Stimulated activated effector memory CD8-positive, alpha-beta T cell treated with anti-CD3 and anti-CD28 coated beads, Interleukin-12 subunit alpha, Interleukin-12 subunit beta, amount 100 ng/mL, for 72 hours (primary cell): ENCODE measurements at places on chromosomes 2 and 18.

GRCh38 chr18:23068011-23068410 is 67.3 kb upstream of the CABLES1 start:
- no peak for DNase-seq

DNA sequence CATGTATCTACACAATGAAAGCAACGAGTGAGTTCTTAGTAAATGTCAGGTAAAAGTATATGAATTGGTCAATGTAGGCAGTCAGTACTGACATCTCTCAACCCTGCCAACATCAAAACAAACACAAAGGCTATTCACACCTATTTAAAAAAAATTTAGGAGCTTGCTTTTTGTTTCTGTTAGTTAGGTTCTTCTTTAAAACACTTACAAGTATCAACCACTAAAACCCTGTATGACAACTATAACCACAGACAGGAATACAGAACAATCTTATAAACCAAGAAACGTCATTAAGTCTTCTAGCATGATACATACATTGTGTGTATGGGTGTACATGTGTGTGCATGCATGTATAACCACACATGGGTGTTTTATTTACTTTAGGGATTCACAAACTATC is 131.0 kb downstream of the TCF4 start:
- no peak for DNase-seq

GRCh38 chr18:76687304-76687962 is 134.9 kb upstream of the ZNF236 start:
- DNase-seq = no peak

DNA sequence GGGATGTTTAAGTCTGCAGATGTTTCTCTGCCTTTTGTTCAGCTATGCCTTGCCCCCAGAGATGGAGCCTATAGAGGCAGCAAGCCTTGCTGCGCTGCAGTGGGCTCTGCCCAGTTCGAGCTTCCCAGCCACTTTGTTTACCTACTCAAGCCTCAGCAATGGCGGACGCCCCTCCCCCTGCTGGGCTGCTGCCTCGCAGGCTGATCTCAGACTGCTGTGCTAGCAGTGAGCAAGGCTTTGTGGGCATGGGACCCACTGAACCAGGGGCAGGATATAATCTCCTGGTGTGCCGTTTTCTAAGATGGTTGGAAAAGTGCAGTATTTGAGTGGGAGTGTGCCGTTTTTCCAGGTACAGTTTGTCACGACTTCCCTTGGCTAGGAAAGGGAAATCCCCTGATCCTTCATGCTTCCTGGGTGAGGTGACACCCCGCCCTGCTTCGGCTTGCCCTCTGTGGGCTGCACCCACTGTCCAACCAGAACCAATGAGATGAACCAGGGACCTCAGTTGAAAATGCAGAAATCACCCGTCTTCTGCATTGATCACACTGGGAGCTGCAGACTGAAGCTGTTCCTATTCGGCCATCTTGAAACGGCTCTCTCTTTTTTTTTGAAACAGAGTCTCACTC is 27.6 kb upstream of the ADAM23 start:
- DNase-seq = no peak

- DNase-seq = no peak
Observed at GRCh38 chr18:2154278-2154677, 417.0 kb downstream of the METTL4 start.

DNA sequence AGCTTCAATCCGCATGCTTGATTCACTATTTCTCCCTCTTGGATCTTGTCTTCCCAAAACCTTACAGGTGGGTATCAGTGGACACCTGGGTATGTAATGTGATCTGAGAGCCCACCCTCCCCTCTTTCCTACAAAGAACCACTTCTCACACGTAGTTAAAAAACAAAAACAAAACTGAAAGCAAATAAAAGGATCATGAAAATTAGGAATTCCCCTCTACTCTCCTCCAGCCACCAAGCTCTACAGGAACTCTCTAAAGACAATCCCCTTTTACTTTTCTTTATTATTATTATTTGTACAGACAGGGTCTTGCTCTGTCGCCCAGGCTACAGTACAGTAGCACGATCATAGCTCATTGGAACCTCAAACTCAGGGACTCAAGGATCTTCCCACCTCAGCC is 40.8 kb upstream of the MYO1B start:
- no peak for DNase-seq

GRCh38 chr2:9329497-9329896 is 93.8 kb downstream of the ITGB1BP1 start:
- no peak for DNase-seq

DNA sequence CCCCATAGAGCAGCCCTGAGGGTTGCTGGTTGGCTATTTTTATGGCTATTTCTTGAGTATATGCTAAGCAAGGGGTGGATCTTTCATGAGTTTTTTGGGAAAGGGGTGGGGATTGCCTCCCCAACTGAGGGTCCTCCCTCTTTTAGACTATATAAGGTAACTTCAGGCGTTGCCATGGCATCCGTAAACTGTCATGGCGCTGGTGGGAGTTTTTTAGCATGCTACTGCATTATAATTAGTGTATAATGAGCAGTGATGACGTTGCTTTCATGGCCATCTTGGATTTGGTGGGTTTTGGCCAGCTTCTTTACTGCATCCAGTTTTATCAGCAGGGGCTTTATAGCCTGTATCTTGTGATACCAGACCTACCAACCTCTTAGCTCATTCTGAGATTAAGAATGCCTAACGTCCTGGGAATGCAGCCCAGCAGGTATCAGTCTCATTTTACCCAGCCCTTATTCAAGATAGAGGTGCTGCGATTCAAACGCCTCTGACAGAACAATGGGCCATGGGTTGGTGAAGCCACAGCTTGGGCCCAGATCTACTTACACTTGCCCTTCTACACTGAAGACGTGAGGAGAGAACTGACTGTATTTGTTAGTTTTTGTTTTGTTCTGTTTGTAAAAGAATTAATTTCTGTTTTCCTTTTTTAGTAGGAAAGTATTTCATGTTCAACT is 53.8 kb upstream of the TMEM163 start:
- DNase-seq = no peak

DNA sequence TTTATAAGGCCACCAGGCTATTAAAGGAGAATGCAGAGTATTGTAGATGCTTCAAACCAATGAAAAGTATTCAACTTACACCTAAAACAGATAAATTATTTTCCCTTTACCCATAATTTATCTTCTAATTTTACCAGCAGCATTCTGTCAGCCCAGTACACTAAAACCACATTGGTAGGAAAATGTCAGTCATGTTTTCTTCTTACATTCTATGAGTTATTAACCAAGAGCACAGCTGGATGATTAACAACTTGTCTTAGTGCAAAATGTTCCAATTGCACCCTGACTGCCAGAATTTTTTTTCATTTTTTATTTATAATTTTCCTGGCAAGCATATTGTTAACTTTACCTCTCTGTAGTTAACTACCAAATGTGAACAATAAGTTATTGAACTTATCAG is 79.0 kb upstream of the WDR75 start:
- no peak for DNase-seq

DNA sequence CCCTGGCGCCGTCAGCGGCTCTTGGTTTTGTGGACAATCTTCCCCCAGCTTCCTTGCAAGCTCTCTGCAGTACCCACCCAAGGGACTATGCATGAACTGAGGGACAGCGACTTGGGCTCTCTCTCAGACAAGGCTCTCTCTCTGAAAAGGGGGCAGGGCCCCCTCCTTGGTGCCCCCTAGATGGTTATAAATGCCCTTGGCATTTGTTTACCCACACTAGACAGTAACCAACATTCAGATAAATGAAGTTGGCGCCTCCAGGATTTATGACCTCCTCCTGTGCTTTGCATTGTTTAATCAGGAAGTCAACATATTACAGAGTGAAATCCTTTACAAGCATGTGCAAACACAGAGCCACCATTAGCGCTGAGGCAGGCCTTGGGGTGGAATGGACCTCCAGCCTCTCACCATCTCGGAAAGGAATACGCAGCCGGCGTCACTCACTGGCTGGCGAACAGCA is 547.4 kb upstream of the ID2 start:
- DNase-seq = no peak

DNA sequence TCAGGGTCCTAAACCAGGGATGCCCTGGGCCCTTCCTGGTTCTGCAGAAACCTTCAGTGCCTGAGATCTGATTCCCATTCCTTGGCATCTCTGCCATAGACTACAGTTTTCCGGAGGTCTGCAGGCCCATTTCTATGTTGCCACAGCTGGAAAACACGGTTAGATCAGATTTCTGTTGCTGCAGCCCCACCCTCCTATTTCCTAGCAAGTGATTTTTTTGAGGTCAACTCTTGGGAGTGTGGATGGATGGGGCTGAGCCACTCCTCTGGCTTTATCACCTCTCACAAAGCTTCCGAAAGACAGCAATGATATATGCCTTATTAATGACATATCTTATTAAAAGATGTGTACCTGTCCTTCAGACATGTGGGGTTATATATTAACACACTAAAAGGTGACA is 56.3 kb downstream of the ZAP70 start:
- DNase-seq = no peak

DNA sequence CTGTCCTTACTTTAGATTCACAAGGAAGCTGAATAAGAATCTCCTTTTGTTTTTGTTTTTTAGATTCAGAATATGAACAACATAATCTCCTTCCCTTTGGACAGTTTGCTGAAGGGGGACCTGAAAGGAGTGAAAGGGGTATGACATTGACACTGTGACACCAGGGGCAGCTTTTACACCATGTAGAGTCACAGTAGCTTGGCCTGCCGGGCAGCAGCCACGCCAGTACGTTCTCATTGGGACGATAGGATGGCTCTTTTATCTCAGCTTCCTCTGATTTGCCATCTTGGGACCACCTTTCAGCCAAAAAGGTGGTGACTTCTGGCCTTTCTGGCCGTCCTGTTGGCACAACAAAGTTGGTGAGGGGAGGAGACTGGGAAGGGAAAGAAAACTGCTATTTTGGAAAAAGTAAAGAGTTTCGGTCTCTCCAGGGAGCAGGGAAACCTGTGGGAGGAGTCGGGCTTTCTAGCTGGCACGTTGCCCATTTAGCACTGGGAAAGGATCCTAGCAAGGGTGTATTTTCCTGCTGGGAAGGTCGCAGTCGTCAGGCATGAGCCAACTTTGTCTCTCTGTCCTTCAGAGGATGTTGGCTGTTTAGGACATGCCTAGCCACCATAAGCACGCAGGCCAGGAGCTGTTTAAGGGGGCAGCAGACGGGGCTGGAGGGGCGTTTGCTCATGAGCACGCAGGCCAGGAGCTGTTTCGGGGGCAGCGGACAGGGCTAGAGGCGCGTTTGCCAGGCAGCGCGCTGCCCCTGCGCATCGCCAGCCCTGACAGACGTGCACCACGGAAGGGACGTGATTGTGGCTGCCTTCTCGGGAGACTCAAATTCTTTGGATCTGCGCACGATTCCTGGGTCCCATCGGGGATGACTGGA is 104.6 kb downstream of the ITGB1BP1 start:
- DNase-seq = no peak

DNA sequence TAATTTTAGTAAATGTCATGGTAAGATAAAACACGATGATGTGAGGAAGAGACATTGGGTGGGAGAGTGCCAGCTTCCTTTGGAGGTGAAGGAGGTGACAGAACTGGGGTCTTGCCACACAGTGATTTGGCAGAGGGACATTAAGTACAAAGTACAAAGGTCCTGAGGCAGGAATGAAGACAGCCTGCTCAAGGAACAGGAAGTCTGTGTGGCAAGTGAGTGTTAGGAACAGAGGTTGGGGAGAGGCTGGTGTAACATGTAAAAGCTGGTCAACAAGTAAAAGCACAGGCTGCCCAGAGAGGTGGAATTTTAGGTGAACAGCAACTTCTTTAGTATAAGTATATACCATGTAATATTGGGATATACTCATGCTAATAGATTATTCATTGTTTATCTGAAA is 73.1 kb downstream of the INPP5D start:
- no peak for DNase-seq

DNA sequence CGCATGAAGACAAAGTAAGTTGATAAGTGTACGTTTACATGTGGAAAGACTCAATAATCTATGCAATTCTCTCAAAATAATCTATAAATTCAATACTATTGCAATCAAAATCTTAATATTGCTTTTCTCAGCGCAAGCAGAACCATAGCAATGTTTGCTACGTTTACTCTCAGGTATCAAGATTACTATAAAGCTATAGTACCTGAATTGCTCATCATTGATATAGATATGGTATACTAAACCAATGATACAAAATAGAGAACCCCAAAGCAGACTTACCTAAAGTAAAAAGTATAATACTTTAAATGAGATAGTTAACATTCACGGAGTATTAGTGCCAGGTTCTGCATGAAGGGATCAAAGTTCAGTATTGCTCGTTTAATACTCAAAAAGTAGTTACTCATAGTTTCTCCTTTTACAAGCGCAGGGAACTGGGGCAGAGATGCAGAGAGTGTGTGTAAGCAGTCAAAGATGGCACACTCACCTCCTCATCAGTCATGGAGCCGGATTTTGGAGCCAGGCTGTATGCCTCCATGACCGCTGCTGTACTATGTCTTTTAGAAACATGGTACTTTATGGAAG is 391.0 kb upstream of the ID2 start:
- DNase-seq = no peak

DNA sequence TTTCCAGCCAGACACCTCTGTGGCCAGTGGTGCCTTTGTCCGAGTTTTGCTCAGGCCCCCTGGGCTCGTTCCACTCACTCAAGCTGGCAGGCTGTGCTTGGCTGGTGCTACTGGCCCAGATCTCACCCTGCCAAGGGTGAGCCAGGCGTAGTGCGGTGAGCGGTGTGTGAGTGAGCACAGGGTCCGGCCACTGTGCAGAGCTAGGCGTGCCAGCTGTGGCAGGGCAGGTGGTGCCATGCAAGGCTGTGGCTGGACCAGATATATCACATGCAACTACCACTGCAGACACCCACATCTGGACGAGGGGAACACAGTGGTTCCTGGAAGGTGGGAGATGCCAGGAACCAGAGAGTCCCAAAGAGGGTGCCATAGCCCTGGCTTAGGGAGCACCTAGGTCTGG is 70.1 kb downstream of the SRBD1 start:
- DNase-seq = no peak

GRCh38 chr2:76759634-76760366 is 762.4 kb downstream of the LRRTM4 start:
- DNase-seq = no peak

GRCh38 chr2:216341121-216341520 is 31.2 kb downstream of the MARCHF4 start:
- DNase-seq = no peak

GRCh38 chr2:127860130-127860529 is 2.2 kb upstream of the POLR2D start:
- DNase-seq = no peak
